Stomach (tissue), 19 donors: ENCODE measurements at places on chromosomes 16 and 17. TPM values are rescaled to one million over a fixed set of nuclear protein-coding genes. Genes with fewer than 3 reads are reported as not detected.

The SDR42E2 gene
- not detected for polyA plus RNA-seq

The PABPN1L gene
- not detected for polyA plus RNA-seq

The G6PC3 gene
- 52.0 TPM for polyA plus RNA-seq

The MT1G gene
- 1,738 TPM for polyA plus RNA-seq

The RNF43 gene
- 3.3 TPM for polyA plus RNA-seq

The PPL gene
- polyA plus RNA-seq, result 96.8 TPM

The TRAPPC1 gene
- polyA plus RNA-seq, result 148 TPM

The CNTD1 gene
- polyA plus RNA-seq, result 1.3 TPM
